ENCODE measurements at places on chromosomes 16 and 17.
A peak's percentile ranks its signal among the peaks of the same experiment; 100 is the strongest.

DNA sequence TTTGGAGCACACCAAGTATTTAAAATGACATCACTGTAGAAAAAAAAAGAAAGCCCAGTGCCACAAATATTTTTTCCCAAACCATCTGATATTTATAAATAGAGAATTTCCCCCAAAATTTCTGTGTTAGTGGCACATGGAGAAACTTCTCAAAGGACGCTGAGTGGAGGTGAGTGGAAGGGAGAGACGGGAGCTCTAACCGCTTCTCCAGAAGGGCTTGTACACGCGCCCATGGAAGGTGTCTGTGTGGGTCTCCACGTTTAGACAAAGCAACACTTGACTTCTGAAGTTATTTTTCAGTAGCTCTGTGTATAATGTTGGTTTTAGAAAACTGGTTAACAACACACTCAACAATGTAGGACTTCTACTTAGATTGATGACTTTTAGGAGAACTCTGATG is 1.0 kb downstream of the MYOCD start:
- DNase-seq, result no peak

DNA sequence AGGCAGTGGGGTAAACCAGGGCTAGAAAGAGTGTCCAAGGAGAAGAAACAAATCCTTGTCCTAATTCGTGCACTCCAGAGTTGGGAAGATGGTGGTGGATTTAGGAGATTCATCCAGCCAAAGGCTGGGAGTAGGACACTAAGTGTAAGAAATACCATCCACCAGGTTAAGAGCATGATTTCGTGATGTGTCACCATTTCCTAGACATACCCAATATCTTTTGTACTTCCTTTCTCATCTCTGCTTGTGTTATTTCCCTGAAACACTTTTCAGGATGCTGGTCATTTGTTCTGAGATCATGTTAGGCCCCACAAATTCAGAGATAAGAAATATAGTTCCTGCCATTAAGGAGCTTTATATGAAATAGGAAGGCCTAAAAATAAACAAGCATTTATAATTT is 106.3 kb upstream of the HLF start:
- no peak for DNase-seq

DNA sequence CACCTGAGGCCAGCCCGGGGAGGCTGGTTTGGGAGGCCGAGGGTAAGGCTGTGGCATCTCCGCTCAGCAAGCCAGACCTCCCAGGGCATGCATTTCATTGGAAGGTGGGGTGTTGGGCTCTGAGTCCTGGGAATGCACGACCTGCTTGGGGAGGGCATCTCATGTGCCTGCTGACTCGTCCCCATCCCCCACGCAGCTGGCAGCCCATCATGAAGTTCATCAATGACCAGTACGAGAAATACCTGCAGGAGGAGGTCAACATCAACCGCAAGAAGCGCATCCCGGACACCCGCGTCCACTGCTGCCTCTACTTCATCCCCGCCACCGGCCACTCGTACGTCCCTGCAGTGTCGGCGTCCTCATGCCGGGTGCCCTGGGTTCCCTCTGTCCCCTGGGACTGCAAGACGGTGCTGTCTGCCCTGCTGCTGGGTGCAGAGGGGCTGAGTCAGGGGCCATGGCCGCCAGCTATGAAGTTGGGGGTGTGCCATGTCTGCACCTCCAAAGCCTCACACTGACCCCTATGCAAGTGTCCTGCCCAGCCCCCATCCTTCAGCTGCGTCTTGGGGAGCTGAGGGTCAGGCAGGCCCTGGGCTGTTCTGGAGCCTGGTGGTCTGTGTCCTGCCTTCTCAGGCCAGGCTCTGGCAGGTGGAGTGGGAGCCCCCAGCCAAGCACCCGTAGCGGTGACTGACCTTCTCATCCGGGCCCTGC is 347.9 kb downstream of the SEC14L1 start:
- no peak for DNase-seq

DNA sequence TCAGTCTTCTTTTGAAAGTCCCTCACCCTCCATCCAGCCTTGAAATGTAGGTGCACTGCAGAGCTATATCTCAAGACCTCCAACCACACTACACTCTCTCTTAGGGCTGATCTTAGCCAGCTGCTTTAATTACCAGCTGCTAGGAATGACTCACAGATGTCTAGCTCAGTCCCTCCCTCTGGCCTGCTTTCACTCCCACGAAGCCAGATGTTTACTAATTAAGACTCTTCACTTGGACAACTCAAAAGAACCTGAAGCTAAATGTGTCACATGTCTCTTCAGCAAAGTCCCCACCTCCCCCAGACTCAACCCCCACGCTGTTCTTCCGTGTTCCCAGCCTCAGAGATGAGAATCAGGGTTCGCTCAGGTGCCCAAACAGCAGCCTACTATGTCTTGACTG is 2.6 kb downstream of the GTF3C1 start:
- peak; percentile 59 for DNase-seq

DNA sequence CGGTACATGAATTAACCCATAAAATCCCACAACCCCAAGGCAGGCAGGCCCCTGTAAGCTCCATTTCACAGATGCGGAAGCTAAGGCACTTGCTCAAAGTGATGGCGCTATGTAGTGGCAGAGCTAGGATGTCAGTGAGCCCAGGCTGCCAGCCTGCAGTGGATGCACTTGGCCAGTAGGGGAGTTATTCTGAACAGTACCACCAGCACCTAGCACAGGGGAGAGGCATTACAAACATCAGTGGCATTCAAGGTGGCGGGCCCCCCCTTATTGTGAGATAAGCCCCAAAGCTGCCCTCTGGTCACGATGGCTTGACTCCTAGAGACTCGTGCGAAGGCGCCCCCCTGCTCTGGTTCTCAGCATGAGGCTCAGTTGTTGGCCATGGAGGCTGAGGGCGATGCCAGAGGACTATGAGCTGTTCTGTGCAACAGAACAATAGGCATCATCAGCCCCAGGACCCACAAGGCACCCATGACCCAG is 33.8 kb downstream of the GTF3C1 start:
- no peak for DNase-seq

- no peak for DNase-seq
Measured at GRCh38 chr17:77445760-77446532, 305.2 kb downstream of the SEC14L1 start.

DNA sequence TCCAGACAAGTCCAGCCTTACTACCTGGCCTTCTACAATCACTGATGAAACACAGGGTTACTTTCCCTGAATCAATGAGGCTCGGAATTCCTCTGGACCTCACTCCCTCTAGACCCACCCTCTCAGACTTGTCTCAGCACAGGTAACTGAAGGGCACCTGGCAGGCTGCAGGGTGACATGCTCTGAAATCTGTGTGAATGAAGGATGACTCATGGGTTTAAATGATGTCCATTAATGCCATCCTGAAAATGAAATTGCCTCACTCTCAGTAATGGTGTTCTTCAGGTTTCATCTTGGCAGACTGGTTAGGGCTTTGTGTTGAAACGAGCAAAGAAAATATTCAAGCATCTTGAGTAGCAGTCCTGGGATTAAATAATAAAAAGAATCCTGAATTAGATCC is 134.4 kb downstream of the MAF start:
- DNase-seq, result no peak

DNA sequence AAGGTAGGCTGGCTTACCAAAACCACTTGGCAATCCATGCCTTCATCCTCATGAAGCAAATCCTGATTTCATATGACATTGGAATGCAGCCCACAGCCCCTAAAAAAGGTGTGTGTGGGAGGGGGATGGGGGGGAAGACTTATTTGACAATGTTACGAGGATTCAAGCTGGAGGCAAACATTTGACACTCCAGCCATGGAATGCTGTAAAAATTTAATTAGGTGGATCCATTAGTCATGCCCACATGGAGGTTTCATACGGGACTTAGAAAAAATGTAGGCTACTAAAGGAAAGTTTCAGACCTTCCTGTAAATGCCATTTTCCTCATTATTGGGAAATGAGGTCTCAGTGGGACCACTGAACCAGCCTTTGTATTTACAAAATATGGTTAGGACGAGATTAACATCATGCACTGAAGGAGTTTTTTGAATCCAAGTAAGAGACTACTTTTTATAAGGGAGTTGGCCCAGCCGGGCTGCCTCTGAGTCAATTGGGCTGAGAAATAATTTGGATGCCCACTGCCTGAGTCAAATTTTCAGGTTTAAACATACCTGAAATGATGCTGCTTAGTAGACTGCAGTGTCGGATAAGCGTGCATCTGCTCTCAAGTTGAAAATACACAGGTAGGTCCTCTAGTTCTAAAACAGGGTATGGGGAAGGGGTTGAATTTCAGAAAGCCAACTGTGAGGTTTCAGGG is 44.6 kb upstream of the MAF start:
- DNase-seq, result peak; percentile 45

GRCh38 chr16:25366078-25366477 is 108.4 kb upstream of the ZKSCAN2 start:
- no peak for DNase-seq

DNA sequence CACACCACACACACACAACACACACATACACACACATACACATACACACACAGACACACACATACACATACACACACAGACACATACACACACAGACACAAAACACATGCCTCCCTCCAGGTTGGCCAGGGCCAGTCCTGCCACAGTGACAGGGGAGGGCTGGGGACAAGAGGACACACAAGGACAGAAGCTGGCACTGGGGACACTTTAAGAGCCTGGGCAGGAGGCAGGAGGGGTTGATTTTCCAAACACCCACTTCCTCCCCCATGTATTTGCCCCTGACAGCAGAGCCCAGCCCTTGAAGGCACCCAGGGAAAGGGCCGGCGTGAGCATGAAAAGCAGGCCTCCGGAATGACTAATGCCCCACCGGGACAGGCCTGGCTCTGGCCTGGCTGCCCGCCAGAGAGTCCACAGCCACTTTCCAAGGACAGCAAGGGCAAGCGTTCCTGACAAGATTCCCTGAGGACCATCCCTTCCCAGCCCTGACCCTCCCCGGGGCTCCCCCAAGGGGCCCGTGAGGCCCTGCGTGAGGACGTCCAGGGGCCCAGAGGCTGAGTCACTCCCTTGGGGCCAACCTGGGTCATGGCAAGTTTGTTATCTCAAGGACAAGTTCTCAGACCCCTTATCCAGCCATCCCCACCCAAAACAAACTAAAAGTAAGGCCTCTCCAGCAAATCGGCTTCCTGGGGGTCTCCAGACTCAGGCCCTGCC is 235.6 kb downstream of the ZNF423 start:
- DNase-seq, result peak; percentile 51

- no peak for DNase-seq
Measured at GRCh38 chr16:2675021-2675420, 7.3 kb upstream of the KCTD5 start.

GRCh38 chr17:30376621-30377452 is 1.9 kb upstream of the CPD start:
- no peak for DNase-seq

DNA sequence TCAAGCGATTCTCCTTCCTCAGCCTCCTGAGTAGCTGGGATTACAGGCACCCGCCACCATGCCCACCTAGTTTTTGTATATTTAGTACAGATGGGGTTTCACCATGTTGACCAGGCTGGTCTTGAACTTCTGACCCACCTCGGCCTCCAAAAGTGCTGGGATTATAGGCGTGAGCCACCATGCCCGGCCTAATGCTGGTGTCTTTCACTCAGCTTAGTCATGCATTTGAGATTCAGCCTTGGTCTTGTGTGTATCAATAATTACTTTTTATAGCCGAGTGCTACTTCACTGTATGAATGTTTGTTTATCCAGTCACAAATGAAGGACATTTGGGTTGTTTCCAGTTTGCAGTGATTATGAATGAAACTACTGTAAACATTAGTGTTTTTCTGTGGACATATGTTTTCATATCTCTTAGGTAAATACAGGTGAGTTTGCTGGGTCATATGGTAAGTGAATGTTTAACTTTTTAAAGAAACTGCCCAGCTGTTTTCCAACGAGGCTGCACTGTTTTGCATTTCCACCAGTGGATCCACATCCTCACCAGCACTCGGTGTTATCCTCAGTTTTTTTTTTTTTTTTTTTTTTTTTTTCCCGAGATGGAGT is 11.0 kb upstream of the PLCG2 start:
- no peak for DNase-seq

DNA sequence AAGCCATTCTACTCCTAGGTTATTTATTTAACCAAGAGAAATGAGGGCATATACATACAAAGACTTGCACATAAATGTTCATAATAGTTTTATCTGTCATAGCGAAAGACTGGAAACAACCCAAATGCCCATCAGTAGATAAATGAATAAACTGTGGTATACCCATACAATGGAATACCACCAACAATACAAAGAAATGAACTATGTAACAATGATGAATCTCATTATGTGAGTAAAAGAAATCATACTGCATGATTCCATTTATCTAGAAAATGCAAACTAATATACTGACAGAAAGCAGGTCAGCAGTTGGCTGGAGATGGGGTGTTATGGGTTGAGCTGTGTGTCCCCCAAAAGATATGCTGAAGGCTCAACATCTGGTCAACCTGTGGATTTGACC is 57.3 kb downstream of the CEP95 start:
- DNase-seq, result no peak

- DNase-seq, result no peak
Measured at GRCh38 chr17:8128125-8128784, 4.3 kb upstream of the HES7 start.

DNA sequence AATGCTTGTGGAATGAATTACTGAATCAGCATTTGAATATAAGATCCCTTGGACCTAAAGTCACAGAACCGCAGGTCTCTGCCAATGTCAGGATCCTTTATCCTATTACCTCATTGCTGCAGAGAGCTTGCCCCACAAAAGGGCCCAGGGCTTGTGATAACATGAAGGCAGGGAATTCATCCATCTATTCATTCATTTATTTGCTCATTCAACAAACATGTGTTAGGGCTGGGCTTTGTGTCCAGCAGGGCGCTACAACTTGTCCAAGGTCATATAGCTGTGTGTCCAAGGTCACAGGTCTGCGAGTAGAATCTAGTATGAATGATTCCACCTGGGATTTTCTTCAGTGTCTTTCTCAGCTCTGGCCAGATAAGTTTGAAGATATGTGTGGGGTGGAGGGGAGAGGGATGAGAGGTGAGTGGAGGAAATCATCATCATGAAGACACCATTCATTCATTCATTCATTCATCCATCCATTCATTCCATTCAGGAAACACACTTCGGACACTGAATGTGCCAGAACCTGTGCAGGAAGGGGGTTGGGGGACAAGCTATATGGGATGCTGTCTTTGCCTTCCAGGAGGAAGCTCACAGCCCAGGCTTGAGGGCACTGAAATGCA is 1.3 kb upstream of the UNC45B start:
- DNase-seq, result no peak

- no peak for DNase-seq
Measured at GRCh38 chr17:30964876-30965275, 6.0 kb upstream of the RNF135 start.

- no peak for DNase-seq
Measured at GRCh38 chr16:75416904-75417565, 16.3 kb downstream of the CFDP1 start.

Data from kidney glomerular epithelial cell (primary cell).